Naive thymus-derived CD8-positive, alpha-beta T cell (primary cell): ENCODE measurements at places on chromosomes 12 and 14. TPM values are rescaled to one million over a fixed set of nuclear protein-coding genes. Genes with fewer than 3 reads are reported as not detected.
A peak's percentile ranks its signal among the peaks of the same experiment; 100 is the strongest.

- no peak for DNase-seq
Measured at GRCh38 chr12:76637807-76638206, 78.2 kb upstream of the OSBPL8 start.

DNA sequence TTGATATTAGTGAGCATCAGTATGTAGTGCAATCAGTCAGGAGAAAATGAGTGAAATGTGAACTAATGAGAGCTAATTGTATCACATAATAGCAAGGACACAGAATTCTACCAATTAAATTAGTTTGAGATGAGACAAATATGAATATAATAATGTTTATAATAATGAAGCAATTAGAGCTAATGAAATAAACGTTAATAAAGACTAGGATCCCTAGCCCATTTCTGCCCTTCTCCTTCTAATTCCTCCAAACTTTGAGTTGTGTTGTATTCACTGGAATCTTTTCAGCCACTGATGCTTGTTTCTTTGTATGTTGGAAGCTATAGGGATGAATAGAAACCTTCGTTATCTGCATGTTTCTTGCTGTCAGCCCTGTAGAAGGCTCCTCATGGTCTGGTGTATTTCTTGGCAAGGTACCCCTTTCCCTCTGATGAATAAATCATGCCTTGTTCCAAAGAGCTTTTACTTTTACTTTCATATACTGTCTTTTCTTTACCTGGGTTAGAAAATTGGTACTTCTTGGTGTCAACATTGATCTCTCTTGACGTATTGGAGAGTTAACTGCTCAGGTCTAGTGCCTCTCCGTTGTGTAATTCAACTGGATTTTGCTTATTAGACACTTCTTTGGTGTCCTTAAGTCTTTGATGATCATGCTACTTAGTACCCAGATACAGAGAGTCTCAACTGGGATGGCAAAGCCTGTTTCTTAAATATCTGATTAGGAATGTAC, 154.8 kb downstream of the PTCSC3 start:
- no peak for DNase-seq

- DNase-seq: no peak
Measured at GRCh38 chr14:94960285-94961001, 190.5 kb upstream of the GSC start.

- peak; percentile 21 for DNase-seq
Measured at GRCh38 chr14:72024043-72024407, 91.8 kb downstream of the RGS6 start.

GRCh38 chr14:23696701-23697239, 60.6 kb downstream of the DHRS2 start:
- DNase-seq: no peak

DNA sequence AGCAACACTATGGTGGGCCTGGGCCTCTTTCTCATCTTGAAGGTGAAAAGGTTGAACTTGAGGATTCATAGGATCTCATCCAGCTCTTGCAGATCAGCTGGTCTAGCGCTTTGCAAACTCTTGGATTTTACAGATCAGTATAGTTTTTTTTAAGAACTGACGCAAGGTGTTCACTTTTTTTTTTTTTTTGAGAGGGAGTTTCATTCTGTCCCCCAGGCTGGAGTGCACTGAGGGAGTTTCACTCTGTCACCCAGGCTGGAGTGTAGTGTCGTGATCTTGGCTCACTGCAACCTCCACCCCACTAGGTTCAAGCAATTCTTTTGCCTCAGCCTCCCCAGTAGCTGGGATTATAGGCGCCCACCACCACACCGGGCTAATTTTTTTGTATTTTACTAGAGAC, 20.4 kb upstream of the LGMN start:
- no peak for DNase-seq

DNA sequence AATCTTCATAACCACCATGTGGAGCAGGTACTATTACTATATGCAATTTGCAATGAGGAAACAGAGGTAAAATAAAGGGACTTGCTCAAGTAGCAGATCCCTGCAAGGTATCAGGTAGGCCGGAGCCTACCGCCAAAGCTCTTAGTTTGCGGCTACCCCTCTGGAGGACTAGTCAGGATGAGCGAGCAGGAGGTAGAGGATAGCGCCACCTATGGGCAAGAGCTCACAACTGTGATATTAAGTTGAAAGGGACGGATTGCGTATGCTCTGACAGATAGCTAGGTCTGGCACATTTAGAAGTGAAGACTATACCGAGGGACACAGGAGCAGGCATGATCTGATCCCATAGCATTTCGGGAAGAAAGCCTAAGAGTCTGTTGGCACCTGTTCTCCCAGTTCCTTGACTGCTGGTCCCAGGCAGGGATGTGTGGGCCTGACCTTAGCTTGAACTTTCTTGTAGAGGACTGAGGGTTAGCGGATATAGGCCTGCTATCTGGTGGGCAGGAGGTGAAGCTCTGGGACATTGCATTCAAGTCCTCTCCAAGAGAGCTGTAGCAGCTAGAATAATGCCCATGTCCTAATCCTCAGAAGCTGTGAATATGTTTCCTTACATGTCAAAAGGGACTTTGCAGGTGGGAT, 48.0 kb downstream of the SLC17A8 start:
- DNase-seq: no peak

GRCh38 chr12:1592444-1593173, 1.8 kb downstream of the FBXL14 start:
- peak; percentile 86 for DNase-seq

DNA sequence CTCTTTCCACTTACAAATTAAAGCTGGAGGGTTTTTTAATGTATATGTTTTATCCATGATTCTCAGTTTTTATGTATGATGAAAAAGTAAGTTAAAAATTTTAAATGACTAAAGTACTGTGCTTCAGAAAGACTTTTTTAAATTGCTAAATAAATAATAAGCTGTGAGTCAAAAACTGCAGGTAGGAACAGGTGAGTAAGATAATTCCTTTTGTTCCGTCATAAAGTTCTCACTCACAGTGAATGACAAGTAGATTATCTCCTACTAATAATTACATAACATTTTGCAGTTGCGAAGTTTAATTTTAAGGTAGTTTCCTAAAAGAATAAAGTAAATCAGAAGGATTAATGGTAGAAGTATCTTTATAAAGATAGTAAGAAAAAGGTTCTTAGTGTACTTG, 78.0 kb downstream of the PRKCH start:
- no peak for DNase-seq

DNA sequence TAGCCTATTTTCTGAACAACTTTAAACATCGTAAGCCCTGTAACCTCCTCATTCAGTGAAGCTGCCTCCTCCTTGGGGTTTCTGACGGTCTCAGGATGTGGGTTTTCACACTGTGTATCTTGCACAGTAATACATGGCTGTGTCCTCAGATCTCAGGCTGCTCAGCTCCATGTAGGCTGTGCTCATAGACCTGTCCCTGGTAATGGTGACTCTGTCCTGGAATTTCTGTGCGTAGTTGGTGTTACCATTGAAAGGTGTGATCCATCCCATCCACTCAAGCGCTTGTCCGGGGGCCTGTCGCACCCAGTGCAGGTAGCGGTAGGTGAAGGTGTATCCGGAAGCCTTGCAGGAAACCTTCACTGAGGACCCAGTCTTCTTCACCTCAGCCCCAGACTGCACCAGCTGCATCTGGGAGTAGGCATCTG, 980.5 kb downstream of the TMEM121 start:
- DNase-seq: peak; percentile 75

GRCh38 chr12:12086973-12087692, 16.4 kb downstream of the BCL2L14 start:
- DNase-seq: no peak

DNA sequence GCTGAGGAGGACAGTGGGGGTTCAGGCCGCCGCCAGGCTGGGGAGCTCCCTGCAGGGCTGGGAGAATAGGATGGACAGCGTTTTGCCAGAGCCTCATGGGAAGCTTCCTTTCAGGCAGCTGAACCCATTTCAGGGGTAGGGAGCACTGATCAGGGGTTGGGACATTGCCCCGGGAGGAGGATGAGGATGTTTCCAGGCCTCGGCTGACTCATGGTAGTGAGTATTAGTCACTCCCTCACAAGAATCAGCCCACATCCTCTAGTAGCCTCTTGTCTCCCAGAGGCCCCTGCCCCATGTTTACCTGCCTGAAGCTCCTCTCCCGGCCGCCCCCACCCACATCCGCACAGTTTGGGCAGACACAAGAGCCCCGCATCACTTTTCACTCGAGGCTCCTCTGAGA, 89.8 kb downstream of the ZFP36L1 start:
- no peak for DNase-seq

DNA sequence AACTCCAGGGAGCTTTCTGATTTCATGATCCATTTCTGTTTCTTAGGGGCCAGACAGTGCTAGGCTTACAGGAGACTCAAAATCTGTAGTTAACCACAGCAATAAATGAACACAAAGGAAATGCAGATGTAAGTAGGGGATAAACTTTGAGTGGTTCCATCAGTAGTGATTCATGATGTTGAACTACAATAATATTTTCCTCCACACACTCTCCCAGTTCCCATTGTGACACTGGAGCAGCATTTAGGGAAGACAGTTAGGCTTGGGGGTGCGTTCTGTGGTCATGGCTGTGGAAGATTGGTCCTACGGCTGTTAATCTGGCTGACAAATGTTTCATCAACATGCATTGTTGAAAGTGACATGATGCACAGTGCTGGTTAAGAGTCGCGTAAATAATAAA, 66.9 kb downstream of the HMGA2 start:
- DNase-seq: no peak

DNA sequence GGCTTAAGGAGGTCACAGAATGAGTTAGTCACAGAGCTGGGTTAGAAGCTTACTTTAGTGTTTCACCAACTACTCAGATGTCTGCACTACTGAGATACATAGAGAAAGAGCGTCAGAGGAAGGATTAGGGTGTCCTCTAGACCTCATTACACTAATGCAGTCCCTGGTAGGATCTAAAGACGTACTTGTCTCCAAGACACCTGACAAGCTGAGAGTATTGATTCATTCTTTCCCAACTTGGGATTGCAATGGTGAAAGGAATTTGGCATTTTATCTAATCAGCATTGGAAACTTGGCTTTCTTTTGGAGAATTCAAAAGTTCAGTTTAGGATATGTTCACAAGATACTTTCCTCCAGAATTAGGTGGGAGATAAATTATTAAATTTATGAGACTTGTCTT, 402.1 kb downstream of the ZFP36L1 start:
- DNase-seq: no peak

DNA sequence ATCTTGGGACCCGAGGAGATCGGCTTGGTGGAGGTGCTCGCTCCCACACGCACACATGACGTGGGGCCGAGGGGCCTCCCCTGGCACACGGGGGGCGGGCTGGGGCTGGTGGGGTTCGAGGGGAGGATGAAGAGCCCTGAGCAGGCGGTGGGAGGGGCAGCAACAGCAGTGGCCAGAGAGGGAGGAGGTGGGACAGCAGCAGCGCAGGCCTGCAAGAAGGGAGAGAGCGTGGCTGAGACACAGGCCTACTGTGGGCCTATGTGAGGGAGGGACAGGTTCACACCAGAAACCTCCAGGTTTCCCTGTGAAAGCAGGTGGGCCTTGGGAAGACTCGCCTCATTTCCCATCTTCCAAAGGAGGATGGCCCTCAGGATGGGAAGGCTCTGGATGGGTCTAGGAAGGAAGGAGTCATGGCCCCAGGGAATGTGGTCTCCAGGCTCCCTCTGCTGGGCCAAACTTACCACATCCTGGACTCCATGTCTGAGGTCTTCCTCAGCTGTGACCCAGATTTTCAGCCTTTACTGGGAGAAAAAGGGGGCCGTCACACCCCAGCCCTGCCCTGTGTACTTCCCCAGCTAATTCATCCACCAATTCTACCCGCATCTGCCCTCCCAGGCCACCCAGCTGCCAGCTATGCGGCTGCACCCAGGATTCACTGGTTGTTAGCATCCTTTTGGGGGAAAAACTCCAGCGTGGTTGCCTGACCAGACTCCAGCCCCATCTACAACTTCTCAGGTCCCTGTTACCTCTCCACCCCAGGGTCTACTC, 2.8 kb downstream of the PIANP start:
- DNase-seq: no peak

GRCh38 chr12:112112409-112113133, 4.0 kb upstream of the NAA25 start:
- no peak for DNase-seq

- DNase-seq: no peak
Measured at GRCh38 chr14:61034416-61035120, 53.5 kb downstream of the SLC38A6 start.

- DNase-seq: no peak
Measured at GRCh38 chr12:96493106-96493505, 3.7 kb downstream of the CFAP54 start.

DNA sequence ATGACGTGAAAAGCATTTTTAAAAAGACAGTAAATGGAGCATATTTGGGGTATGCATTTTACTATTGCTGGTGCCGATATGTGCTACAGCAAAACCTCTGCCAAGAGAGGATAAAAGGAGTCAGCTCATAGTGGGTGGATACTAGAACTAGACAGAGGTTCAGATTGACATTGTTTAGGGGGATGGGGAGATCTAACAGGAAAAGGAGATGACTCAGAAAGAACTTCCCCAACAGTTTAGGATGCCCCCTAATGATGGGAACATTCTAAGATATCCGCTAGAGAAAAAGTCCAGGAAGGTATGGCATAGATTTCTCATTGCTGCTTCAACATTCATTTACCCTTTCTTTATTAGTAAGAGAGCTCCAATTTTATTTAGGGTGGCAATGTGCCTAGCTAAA, 110.5 kb upstream of the CLEC14A start:
- no peak for DNase-seq

DNA sequence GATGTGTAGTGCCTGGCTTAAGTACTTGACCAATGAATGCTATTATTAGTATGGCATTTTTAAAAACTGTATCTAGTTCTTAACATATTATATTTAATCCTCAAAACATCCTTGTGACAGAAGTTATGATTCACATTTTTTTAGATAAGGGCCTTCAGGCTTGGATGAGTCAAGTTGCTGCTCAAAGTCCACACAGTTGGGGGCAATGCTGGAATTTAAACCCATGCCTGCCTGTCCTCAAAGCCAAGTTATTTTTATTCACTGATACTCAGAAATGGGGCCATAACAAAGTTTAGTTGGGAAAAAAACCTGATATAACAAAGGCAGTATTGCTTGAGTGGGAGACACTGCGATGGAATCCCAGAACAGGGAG, 50.6 kb downstream of the RFX4 start:
- no peak for DNase-seq

DNA sequence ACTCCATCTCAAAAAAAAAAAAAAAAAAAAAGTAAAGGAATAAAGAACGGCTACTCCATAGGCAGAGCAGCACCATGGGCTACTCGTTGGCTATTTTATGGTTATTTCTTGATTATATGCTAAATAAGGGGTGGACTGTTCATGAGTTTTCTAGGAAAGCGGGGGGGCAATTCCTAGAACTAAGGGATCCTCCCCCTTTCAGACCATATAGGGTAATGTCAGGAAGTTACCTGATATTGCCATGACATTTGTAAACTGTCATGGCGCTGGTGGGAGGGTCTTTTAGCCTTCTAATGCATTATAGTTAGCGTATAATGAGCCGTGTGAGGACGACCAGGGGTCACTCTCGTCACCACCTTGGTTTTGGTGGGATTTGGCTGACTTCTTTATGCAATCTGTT, 142.3 kb downstream of the GLT1D1 start:
- no peak for DNase-seq

The NEK9 gene
- total RNA-seq: 134 TPM

The CD69 gene
- total RNA-seq: 30.7 TPM

The SLC10A1 gene
- total RNA-seq: not detected

The ACACB gene
- 40.4 TPM for total RNA-seq

The TAS2R19 gene
- 3.9 TPM for total RNA-seq

The SSPN gene
- not detected for total RNA-seq
